ENCODE measurements at places on chromosomes 5 and 9.

- no peak for DNase-seq
Measured at GRCh38 chr5:52892242-52892878, 96.8 kb upstream of the ITGA2 start.

DNA sequence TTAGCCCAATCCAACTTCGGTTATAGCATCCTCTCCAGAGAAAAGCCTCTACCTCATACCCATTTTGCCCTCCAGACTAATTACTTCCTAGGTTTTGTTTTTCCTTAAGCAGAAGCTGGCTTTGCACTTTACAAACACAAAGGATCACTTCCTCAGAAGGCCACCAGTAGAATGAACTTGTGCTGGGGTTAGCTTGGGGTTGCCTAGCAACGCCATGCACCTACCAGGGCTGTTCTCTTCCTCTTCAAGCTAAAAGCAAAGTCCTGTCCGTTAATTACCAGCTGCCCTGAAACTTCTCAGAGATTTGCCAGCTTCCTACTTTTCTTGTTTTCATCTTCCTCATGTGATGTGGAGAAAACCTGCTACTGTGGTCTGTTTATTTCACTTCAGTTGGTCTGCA lies 132.0 kb upstream of the WWC1 start:
- no peak for DNase-seq

- DNase-seq = no peak
Measured at GRCh38 chr9:88737031-88737430, 202.1 kb downstream of the NXNL2 start.

GRCh38 chr9:86046071-86046636 lies 53.2 kb downstream of the GOLM1 start:
- no peak for DNase-seq

DNA sequence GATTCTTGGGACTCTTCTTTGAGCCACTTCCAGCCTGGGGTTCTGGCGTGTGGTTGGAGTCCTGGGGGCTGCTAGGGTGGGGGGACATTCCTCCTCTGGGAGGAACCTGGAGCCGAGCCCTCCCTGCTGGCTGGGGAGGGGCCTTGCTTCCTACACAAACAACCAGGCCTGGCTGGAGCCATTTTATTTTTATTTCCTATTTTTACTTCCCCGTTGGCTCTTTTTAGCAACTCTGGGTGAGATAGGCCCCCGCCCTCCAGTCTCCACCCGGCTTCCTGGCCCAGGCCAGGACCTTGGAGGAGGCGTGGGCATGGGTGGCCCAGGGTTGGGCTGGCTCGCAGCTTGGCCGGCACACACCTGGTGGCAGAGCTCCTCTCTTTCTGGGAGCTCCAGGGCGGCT lies 15.1 kb downstream of the RXRA start:
- no peak for DNase-seq
